Activated T-cell treated with anti-CD3 and anti-CD28 coated beads for 1 hour (primary cell): ENCODE measurements at places on chromosomes 1 and 21.

- no peak for DNase-seq
These were observed 34.6 kb upstream of the POU2F1 start for GRCh38 chr1:167185974-167186657.

- DNase-seq = no peak
These were observed 41.3 kb upstream of the CR2 start for GRCh38 chr1:207412845-207413244.

- DNase-seq = no peak
These were observed 39.3 kb downstream of the CRP start for GRCh38 chr1:159675046-159675445.

- DNase-seq = no peak
These were observed 47.8 kb downstream of the GADD45A start for GRCh38 chr1:67732750-67733151.

DNA sequence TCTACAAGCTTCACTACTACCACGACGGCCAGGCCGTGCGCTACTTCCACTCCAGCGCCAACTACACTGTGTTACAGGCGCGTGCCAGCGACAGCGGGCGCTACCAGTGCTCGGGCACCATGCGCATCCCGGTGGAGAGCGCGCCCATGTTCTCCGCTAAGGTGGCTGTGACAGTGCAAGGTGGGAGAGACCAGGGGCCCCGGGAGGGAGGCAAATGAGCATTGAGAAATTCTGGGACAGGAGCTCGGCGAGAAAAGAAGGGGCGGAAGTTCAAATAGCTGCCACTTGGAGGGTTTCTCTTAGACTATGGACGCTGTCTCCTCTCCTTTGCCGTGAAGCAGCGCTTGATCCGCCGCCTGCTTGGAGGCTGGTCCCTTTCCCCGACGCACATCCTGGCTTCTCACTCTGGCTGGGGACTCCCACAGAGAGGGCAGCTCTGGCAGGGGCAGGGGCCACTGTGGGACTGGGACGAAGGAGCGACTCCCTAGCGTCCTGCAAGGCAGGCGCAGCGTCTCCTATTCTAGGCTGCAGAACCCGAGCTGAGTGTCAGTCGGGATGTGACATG is 4.6 kb downstream of the FCRLB start:
- DNase-seq = peak; percentile 14

DNA sequence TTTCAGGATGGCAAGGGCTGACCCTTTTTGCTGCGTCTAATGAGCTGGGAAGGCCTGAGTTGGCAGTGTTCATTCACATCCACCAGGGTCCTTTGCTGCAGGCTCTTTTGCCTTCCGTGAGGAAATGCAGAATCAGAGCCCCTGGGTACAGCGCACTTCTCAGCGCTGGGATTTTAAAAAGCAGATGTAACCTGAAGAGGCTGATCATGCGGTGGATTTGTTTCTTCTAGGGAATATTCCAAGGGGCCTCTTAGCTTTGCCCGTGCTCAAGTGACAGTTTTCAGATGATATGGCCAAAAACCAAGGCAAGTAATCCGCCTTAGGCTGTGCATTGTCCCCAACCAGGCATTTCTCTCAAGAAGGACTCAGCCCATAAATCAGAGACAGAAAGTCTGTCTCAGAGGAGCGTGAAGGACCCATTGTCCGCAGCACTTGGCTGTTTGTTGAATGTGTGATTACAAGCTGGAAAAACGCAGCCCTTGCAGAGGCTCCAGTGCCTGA is 237.6 kb downstream of the PTPRC start:
- no peak for DNase-seq

DNA sequence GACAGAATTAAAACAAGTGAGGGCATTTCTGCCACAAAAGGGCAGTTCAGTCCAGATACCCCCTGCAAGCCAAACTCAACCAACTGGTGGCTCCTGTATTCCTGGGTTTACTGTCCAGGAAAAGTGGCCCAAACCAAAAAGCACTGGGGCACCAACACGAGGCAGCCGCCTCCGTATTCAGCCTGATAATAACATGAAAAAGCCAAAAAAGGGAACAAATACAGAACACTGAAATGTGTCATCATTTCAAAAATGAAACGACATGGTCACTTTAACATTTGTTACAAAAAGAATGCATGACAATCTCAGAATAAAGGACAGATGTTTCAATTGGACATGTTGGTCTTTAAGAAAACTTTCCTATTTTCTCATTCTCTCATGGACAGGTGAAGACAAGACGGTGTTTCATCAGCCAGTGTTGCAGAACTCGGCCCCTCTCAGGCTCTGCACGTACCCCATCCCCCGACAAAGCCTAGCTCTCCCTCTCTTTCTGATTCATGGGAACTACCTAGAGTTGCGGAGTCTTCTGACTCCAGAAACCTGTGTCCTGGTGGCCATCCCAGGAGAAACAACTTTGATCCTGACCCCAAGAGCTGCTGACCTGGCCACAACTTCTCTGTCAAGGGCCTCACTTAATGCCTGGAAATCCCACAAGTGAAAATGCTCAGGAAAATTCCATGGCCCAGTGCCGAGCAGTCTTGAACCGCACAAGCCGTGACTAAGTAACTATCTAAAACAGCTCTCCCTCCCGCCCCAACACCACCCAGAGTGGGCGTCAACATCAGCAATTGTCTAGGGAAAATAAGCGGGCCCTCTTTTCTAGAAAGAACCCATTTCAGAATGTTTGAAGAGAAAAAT is 27.1 kb downstream of the ZBTB17 start:
- DNase-seq = no peak

DNA sequence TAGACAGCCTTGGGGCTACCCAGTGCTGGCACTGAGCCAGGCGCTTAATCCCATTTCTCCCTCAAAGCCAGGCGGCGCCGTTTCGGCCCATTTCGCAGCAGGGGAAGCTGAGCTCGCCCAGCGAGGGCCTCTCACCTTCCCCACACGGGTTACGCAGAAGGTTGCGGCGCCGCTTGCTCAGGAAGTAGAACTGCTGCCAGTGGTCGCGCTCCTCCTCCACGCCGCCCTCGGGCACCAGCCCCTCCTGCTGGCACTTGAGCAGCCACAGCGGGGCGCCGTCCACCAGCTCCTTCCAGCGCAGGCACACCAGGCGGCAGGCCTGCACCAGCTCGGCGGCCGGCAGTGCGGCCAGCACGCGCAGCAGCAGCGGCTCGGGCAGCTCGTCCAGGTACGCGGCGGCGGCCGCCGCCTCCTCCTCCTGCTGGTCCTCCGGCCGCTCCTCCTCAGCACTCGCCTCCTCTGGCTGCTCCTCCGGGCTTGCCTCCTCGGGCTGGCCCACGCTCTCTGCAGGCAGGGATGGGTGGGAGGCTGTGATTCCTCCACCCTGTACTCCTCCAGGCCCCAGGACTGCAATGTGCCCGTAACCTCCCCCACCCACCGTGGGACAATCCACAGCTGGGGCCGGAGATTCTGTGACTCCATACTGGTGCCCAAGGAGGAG is 3.8 kb downstream of the FBXO2 start:
- DNase-seq = peak; percentile 57

- no peak for DNase-seq
These were observed 53.5 kb downstream of the RRAGC start for GRCh38 chr1:38806090-38806489.

DNA sequence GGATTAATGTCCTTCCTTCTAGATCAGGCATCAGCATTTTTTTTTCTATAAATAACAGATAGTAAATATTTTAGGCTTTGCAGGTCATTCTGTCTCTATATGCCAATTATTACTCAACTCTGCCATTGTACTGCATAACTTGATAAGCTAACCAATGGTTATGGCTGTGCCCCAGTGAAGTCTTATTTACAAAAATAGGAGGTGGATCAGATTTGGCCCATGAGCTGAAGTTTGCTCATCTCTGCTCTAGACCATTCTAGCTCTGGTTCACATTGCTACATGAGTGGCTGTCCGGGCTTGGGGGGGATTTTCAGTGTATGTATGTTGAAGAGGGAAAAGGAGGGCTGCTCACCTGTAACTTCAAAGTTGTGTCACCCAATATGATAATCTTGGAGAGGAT is 10.1 kb downstream of the RAB7B start:
- DNase-seq = no peak

DNA sequence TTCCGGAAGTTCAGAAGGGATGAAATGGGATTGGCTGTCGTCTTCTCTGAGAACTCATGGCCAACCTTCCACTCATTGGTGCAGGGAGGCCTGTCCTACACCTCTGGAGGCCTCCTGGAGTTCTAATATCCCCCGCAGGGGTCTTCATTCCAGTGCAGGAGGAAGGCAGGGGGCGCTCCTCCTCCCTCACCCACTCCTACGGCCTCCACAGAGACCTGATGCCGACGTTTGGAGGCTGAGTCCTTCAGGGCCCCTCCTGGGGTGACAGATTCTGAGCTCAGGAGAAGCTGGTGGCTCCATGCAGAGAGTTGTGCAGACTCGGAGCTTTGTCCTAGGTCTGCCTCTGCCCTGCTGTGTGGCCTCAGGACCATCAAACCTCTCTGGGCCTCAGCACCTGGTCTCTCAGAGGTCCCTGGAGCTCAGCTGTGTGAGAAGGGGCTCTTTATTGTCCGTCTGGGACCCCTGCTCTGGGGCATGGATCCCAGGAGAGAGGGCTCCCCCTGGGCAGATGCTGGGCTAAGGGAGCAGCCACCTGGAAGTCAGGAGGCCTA is 102.3 kb upstream of the WNT4 start:
- DNase-seq = no peak

- DNase-seq = no peak
These were observed 49.8 kb downstream of the SLC35D1 start for GRCh38 chr1:67004176-67004575.

- no peak for DNase-seq
These were observed 53.5 kb upstream of the BACH1 start for GRCh38 chr21:29245104-29245643.

- DNase-seq = peak; percentile 47
These were observed 3.7 kb upstream of the FNDC7 start for GRCh38 chr1:108708691-108709660.

GRCh38 chr21:17371450-17371849 is 141.4 kb upstream of the CXADR start:
- no peak for DNase-seq

DNA sequence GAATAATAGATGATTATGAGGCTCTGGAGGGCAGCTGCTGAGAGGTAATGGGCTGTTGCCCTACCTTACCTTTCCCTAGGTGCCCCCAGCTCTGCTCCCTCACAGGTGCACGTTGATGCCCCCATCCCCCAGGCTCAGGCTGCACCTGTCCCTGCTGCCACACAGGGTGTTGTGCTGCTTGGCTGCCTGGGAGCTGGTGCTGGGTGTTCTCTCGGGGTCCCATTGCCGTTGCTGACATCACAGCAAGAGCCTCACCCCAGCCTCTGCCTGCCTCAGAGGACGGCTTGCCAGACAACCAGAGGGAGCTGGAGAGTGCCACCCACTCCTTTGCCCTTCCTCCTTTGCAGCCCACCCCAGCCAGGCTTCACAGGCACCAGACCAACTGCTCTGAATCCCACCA is 31.4 kb upstream of the DMBX1 start:
- DNase-seq = no peak

DNA sequence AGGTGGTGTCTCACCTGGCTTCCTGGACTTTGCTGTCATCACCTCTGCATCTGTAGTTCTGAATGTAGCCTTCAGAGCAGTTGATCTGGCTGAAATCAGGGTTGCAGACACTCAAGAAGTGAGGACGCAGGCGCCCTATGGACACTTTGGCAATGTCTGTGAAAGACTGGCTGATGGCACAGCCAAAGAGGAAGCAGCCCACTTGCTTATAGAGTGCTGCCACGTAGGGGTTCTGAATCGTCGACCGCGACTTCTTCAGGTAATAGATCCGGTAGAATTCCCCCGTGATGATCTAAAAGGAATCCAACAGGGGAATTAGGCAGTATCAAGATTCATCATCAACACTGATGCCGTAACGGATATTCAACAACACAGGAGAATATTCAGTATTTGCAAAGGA is 55.1 kb downstream of the PLPP3 start:
- no peak for DNase-seq

GRCh38 chr1:87830432-87830978 is 501.8 kb downstream of the LMO4 start:
- DNase-seq = no peak

DNA sequence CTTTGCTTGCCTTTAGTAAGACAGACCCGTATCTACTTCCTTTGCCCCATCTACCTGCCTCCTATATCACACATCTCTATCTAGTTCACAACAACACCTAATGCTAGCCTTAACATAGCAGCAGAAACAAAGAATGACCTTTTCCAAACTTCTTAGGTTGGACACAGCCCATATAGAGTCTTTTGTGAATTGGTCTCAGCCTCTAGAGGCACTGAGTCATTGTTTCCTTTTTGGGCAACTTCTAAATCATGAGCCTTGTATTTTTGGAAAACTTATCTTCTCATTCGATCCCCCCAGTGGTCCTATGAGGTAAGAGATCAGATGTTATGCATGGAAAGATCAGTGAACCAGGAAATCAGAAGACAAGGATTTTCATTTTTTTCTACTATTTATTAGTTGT is 679.4 kb upstream of the USP24 start:
- DNase-seq = no peak

GRCh38 chr1:39657923-39658485 is 13.9 kb downstream of the NT5C1A start:
- peak; percentile 56 for DNase-seq

- DNase-seq = no peak
These were observed 5.6 kb downstream of the TMEM234 start for GRCh38 chr1:32216566-32216965.

- no peak for DNase-seq
These were observed 191.8 kb downstream of the TPR start for GRCh38 chr1:186183219-186183618.

DNA sequence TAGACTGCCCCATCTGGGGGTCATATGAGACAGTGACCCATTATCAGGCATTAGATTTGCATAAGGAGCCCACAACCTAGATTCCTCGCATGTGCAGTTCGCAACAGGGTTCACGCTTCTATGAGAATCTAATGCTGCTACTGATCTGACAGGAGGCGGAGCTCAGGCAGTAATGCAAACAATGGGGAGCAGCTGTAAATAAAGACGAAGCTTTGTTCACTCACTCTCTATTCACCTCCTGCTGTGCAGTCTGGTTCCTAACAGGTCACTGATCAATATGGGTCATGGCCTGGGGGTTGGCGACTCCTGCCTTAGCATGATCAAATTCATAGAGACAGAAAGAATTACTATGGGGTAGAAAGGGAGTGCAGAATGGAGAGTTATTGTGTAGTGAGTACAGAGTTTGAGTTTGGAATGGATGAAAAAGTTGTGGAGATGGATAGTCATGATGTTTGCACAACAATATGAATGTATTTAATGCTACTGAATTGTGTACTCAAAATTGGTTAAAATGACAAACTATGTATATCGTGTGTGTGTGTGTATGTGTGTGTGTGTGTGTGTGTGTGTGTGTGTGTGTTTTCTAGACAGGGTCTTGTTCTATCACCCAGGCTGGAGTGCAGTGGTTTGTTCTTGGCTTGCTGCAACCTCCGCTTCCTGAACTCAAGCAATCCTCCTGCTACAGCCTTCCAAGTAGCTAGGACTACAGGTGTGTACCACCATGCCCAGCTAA is 42.2 kb downstream of the BTF3L4 start:
- DNase-seq = no peak

DNA sequence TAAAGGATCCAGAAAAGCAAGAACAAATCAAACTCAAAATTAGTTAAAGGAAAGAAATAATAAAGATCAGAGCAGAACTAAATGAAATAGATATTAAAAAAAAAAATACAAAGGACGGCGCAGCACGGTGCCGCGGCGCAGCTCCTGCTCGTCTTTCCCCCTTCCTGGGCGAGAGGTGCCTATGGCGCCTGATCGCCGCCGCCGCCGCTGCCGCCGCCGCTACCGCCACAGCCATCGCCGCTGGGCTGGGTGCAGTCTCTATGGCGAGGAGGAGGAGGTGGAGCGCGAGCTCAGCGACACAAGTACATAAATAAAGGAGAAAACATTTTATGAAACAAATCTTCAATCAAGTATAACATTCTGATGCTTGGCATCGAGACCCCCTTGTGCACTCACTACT is 77.6 kb upstream of the VANGL1 start:
- DNase-seq = no peak
